ENCODE measurements at places on chromosomes 16 and 17.

GRCh38 chr16:72908362-72909167 is 139.4 kb downstream of the ZFHX3 start:
- no peak for DNase-seq

- DNase-seq = peak; percentile 38
These were observed at the start of gene TM4SF5 for GRCh38 chr17:4771519-4772234. TSS of gene TM4SF5 (plus strand) at chr17:4771886. CDS start at chr17:4771923, 37 bp downstream.

- DNase-seq = no peak
These were observed 3.5 kb downstream of the SPDYE4 start for GRCh38 chr17:8754890-8755289.

DNA sequence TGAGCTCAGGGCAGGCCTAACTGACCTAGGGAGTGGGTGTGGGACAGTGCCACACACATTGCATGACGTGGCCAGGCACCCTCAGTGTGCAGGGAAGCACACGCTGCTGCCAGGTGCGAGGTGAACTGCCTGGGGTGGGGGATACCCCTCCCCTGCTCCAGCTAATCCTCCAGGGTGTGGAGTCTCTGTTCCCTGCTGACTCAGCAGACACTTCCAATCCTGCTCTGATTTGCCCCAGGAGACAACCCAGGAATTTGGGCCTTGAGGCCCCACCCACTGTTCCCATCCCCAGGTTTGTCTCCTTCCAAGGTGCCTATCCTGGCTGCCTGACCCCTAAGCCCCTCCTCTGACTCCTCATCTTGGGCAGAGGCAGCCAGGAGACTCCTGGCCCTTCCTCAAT is 10.7 kb downstream of the DLX3 start:
- no peak for DNase-seq

DNA sequence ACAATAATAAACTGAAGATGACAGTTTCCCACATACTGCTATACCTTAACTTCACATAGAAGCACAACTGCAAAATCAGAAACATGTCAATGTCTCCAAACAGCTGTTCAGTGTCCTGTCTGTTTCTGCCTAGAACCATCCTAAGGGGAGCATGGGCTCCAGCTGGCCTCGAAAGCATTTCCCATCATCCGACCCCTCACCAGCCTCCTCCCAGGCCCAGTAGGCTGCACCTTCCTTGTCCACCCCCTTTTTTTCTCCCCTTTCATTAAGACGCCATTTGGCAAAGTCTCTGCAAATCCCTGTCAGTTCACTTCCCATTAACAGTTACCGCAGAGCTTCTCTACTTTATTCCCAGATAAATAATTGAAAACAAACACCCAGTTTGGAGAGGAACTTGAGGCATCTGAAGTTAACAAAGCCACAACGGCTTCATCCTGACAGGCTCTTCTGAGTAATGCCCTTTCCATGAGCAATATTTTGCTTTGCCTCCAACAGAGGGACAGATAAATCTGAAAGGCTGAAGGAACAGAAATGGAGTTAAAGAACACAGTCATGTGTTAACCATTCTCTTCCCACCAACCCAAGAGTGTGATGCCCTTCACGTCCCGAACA is 65.3 kb downstream of the SLC39A11 start:
- DNase-seq = no peak

GRCh38 chr17:45894022-45894784 is at the start of gene MAPT:
TSS of gene MAPT (plus strand) at chr17:45894554. CDS start at chr17:45962338, 67,784 bp downstream.
- DNase-seq = peak; percentile 95

DNA sequence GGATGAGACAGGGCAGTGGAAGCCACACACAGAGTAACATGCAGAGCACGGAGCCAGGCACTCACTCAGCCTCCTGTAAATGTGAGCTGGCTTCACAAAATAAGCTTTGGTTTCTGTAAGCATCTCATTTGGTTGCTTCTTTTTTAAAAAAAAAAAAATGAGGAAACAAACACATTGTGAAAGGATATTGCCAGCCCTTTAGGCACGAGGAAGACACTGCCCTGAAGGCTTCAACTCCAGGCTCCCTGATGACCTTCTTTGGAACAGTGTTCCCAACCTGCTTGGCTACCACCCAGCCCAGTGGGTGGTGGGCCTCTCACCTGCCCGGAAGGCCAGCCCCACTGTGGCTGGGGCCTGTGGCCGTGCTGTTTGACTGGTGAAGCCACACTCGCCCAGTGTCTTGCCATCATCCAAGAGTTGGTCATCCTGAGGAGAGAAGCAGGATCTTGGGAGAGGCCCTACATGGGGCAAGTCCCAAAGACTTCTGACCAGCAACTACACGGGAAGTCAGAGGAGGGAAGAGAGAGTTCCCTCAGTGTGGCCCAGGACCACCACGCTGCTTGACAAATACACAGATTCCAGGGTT is 1.9 kb downstream of the ELOB start:
- DNase-seq = no peak

DNA sequence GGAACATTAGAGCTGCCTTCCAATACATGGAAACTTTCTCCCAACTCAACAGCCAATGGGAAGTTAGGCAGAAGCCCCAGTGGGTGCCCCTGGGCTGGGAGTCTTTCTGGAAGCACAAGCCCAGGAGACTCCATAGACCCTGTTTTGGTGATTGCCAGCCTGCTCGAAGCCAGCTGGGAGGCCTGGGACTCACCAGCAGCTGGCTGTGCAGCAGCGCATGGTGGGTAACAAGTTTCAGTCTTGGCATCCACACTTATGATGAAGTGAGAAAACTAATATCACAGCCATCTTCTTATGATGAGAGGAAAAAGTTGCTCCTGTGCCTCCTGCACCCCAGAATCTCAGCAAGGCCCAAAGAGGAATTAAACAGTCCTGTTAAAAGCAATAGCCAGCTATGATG is 522.5 kb upstream of the CDH5 start:
- no peak for DNase-seq

DNA sequence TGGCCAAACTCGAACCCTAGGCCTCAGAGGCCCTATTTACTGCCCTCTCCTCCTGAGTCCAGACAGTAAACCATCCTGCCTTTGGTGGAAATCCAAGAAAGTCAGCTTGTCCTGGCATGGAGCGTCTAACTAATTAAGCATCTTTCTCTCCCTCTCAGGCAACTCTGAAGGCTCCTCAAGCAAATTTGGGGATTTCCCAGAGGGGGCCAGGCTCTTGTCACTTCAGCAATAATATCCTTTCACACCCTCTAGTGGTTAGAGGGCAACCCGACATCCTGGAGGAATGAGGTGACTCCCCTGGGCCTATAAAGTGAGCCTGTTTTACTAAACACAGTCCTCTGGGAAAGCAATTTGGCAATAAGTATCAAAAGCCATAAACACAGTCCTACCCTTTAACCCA is 60.4 kb downstream of the NOG start:
- no peak for DNase-seq

- no peak for DNase-seq
These were observed 41.9 kb upstream of the SDK2 start for GRCh38 chr17:73686126-73686525.

- peak; percentile 69 for DNase-seq
These were observed 1.1 kb upstream of the STUB1 start for GRCh38 chr16:678858-679813.

GRCh38 chr16:50071075-50071671 is 5.4 kb downstream of the HEATR3 start:
- DNase-seq = no peak

GRCh38 chr17:79051306-79051705 is 23.3 kb upstream of the ENGASE start:
- no peak for DNase-seq

- DNase-seq = peak; percentile 51
These were observed 946 bp upstream of the TMEM256 start for GRCh38 chr17:7404737-7405349.

DNA sequence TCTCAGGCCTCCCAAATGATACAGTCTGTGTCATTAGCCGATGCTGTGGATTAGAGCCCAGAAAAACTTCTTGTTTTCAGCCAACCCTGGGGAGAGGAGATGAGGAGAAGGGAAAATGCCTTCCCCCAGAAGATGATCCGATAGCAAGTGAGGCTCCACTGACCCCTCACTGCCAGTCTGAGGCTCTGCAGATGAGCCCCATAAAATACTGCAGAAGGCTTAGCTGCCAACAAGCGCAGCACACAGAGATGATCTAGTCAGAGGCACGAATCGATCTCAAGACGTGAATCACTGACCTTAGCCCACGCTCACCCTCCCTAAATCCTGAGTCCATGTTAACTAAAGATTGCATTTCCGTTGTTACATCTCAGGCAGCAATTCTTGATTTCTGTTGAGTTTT is 31.5 kb downstream of the SALL1 start:
- DNase-seq = no peak

- no peak for DNase-seq
These were observed 110.2 kb downstream of the CA10 start for GRCh38 chr17:52048137-52048898.

GRCh38 chr17:59756236-59756818 is 48.9 kb downstream of the VMP1 start:
- DNase-seq = no peak

DNA sequence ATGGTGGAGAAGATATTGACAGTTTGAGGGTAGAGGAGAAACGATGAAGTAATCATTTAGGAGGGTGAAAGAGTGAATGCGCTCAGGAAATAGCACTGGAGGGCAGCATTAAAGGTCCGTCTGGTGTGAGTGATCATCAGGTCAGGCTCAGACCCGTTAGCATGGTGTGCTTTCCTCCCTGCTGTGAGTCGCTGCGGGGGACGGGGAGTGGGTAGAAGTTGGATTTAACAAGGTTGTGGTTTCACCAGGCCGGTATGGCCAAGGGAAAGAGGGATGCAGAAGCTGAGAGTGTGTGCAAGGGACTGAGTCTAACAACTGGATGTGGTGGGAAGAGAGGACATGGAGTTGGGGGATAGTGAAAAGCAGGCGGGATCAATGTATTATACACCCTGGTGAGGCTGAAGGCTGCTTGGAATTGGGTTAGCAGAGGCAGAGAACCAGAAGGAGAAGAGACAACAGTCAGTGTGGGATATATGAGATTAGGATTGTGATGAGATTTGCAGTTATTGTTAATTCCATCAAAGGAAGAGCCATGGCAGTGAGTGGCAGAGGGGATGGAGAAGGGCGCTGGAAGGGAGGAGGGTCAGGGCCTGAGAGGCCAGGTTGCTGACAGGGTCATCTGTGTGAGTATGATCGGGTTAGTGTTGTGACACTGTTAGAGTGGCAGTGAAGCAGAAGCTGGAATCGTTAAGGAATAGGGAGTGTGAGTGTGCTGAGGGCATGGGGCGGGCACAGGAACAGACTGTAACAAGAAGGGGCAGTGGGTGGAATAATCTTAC is 59.0 kb upstream of the TBX2 start:
- no peak for DNase-seq

DNA sequence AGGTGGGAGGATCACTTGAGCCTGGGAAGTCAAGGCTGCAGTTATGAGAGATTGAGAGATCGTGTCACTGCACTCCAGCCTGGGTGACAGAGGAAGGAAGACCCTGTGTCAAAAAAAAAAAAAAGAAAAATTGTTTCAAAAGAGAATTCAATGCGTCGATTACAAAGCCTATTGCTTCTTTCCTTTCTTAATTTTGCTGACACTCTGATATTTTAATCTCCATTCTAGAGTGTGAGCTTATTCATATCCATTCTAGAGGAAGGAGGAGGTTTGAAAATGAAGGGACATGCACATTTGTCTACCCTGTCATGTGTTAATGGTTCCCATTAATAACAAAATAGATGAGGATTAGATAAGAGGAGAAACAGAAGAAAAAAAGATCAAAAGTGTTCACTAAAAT is 63.1 kb downstream of the PCTP start:
- no peak for DNase-seq

DNA sequence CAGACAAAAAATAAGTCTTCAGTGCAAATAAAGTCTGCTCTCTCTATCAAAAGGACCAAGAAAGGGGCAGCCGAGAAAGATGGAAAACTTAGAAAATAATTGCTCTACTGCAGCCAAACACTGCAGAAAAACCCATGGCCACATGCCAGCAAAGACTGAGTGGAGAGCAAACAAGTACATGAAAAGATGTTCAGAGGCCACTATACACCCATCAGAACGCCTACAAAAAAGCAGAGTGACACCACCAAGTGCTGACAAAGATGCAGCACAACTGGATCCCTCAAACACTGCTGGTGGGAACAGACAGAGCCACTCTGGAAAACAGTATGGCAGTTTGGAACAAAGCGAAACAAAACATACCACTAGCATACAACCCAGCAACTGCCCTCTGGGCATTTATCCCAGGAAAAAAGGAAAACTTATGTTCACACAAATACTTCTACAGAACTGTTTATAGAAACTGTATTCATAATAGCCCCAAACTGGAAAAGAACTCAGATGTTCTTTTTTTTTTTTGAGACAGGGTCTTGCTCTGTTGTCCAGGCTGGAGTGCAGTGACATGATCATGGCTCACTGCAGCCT is 36.7 kb downstream of the KIAA0753 start:
- DNase-seq = no peak

DNA sequence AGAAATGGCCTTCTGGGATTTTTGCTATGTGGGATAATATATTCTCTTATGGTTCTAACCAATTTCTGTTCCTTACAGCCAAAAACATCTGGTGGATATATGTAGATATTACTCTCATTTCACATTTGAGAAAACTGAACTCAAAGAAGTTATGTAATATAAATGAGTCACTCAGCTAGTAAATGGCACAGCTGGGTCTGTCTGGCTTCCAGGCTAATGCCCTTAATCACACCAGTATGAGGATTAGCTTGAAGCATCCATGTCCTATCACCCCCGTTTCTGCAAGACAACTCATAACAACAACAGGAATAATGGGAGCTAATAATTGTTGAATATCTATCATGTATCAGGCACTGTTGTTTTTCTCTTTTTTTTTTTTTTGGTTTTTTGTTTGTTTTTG is 34.4 kb upstream of the USP7 start:
- no peak for DNase-seq

DNA sequence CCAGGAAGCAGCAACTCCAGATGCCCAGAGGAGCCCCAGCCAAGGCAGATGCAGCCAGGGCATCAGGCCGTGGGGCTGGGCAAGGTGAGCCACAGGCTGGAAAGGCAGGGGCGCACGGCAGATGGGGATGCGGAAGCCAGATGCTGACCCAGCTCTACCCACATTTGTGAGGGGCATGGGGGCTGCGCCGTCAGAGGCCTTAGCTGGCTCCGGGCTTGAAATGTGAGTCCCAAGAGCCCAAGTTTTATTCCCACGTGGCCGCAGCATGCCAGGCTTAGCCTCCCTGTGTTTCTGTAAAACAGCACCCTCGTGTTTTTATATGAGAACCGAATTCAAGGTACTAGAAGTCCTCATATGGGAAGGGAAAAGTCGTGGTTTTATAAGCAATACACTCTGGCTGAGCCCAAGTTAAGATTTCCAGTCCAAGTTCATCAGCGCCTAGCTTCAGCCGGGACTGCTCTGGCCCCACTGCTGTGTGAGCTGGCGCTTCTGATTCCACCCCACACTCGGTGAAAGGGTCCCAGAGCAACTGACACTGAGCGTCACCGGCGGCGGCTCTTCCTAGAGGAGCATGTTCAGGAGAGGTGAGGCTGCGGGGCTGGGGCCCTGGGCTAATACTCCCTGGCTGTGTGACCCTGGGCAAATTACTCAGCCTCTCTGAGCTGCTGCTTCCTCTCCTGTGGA is 6.7 kb upstream of the C16orf95 start:
- no peak for DNase-seq

- DNase-seq = peak; percentile 57
These were observed at the start of gene RANGRF for GRCh38 chr17:8288336-8289102. TSS of gene RANGRF (plus strand) at chr17:8288670. CDS start at chr17:8288789, 119 bp downstream.

Data from NCI-H1092 (cell line).